Myometrial cell (primary cell): ENCODE measurements at places on chromosomes 3 and 15. TPM values are rescaled to one million over a fixed set of nuclear protein-coding genes. Genes with fewer than 3 reads are reported as not detected.

Gene SPPL2A
- 59.1 and 122 TPM in 2 replicates for total RNA-seq

Gene SLC24A5
- total RNA-seq: not detected in 2 replicates

Gene SRGAP3
- total RNA-seq: 4.6 and 5.8 TPM in 2 replicates

Gene GPR149
- not detected in 2 replicates for total RNA-seq

Gene AGTR1
- not detected in 2 replicates for total RNA-seq

Gene CHRD
- 1.1 and 10.7 TPM in 2 replicates for total RNA-seq

Gene MST1
- 3.7 and 4.8 TPM in 2 replicates for total RNA-seq

Gene CHRM5
- not detected in 2 replicates for total RNA-seq

Gene NCBP2
- total RNA-seq: 57.1 and 59.0 TPM in 2 replicates

Gene P2RY13
- not detected in 2 replicates for total RNA-seq

Gene RYK
- 57.4 and 71.1 TPM in 2 replicates for total RNA-seq

Gene SAMMSON
- total RNA-seq: not detected in 2 replicates

Gene RAF1
- 66.6 and 75.0 TPM in 2 replicates for total RNA-seq

Gene PEX11A
- 5.2 and 5.7 TPM in 2 replicates for total RNA-seq

Gene CEMIP
- total RNA-seq: 1.4 and 3.0 TPM in 2 replicates

Gene ANKUB1
- not detected in 2 replicates for total RNA-seq
